Stimulated activated CD4-positive, alpha-beta T cell treated with anti-CD3 and anti-CD28 coated beads, Interleukin-2, amount 100 ng/mL, for 24 hours (primary cell): ENCODE measurements at places on chromosomes 12 and 14.

DNA sequence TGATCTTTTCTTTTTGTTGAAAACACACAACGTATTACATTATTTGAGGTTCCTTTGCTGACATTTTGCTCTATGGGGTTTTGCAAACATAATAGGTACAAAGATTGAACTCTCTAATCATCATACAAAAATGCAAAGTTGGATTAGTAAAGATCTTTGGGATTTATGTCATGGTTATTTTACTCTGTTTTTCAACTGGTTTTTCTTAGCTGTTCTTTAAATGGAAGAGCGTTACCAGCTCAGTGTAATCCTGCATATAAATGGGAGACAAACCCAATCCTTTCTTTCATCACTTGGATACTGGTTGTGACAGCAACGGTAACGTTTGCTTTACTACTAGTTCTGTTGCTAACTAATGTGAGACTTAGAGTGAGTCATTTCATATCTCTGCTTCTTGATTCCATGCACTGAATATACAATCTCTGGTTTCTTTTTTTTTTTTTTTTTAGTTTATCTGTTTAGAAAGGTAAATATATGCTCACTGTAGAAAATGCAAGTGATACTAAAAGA is 104.9 kb upstream of the NOVA1 start:
- no peak for DNase-seq

DNA sequence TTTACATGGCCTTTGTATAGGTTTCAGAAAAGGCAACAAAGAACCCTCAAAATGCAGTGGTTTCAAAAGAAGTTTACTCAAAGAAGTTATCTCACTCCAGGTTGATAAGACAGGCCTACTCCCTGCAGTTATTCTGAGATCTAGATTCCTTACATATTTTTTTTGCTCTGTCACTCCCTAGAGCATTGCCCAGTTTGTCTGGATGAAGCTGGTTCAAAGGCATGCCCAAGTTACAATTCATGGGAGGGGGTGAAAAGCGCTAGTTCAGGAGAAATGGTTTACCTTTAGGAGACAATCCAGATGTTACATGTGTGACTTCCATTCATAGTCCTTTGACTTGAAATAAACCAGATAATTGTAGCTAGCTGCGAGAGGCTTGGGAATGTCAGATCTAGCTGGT is 115.0 kb downstream of the TPH2 start:
- no peak for DNase-seq

GRCh38 chr14:32707742-32708500 is 230.8 kb upstream of the NPAS3 start:
- no peak for DNase-seq

- DNase-seq: no peak
Observed at GRCh38 chr14:21091821-21092272, 6.6 kb downstream of the ZNF219 start.

- DNase-seq: no peak
Observed at GRCh38 chr14:21097636-21098075, 799 bp downstream of the ZNF219 start.

- DNase-seq: no peak
Observed at GRCh38 chr12:1947081-1947480, 28.6 kb upstream of the CACNA2D4 start.

DNA sequence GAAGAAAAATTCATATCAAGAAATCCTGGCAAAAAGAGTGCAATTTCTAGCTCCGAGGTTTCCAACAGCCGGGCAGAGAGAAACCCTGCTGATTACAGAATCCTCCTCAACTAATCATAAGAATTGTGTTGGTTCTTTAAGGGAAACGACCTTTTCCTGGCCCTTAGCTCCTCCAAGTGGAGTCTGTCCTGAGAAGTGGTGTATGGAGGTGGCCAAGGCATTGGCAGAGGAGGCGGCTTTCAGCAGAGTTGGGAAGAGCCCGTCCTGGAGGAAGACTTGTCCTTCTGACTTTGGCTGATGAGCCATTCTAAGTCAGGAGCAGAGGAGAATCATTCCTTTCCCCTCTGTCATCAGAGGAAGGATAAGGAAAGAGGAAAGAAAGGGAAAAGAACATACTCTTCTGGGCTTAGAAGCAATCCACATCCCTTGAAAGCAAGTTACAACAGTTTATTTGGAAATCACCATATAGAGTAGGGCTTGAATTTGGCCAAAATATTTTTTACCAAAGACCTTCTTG is 46.5 kb upstream of the PTCSC3 start:
- no peak for DNase-seq

- no peak for DNase-seq
Observed at GRCh38 chr12:119949145-119949544, 39.9 kb upstream of the BICDL1 start.

- DNase-seq: no peak
Observed at GRCh38 chr12:5008661-5009060, 35.0 kb upstream of the KCNA5 start.

- DNase-seq: peak; percentile 38
Observed at GRCh38 chr12:1093166-1093751, 102.2 kb downstream of the ERC1 start.

DNA sequence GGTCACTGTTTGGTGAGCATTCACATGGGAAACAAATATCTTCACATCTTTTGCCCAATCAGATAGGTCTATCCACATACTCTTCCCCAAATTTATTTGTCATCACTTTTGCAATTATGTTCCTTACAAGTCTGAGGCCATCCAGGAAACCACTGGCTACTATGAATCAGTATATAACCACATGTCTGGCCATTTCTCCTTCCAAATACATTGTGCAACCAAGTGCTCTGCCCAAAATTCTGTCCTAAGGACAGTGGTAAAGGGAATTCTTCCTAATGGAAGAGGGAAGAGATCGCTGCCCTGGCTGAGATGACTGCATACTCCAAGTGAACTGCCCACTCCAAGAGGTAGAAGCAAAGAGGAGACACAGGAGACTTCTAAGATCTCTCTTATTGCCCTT is 148.9 kb upstream of the MAX start:
- no peak for DNase-seq

DNA sequence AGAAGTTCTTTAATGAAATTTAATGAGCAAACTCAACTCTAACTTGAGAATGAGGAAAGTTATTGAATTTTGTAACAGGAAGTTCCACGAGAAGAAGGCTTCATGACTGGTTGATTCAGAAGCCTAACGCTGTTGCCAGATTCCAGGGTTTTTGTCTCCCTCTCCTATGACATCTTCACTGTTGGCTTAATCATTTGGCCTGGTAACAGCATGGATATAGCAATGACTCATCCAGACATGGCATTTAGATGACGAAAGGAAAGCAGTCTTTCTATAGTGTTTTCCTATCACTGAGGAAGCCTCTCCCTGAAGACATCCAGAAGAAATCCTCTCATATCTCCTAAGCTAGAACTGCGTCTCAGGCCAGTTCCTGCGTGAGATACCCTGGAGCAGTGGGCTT is 9.4 kb upstream of the KCNA1 start:
- no peak for DNase-seq

DNA sequence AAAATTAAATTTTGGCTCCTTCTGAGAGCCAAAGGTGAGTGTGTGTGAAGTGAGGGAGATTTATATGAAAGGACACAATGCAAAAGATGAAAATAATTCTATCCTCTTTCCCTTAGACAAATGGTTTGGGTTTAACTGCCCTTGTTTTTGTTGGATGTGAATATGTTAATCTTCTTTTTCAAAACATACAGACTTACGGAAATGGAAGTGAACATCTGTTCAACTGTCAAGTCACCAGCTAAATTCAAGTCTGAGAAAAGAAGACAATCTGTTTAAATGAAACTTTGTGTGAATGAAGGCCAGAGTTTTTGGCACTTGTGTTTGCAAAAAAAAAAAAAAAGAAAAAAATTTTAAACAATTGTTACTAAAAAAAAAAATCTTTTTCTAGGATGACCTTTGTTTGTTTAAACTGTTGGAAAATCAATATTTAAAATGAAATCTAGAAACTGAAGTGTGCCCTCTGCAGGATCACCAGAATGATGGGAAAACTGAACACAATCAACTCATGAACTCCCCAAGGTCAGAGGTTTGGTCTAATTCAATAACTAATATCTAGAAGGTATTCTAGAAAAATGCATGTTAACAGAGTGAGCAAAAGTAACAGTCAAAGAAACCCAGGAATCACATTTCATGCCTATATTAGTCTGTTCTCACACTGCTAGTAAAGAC is 448.8 kb downstream of the FLRT2 start:
- no peak for DNase-seq

DNA sequence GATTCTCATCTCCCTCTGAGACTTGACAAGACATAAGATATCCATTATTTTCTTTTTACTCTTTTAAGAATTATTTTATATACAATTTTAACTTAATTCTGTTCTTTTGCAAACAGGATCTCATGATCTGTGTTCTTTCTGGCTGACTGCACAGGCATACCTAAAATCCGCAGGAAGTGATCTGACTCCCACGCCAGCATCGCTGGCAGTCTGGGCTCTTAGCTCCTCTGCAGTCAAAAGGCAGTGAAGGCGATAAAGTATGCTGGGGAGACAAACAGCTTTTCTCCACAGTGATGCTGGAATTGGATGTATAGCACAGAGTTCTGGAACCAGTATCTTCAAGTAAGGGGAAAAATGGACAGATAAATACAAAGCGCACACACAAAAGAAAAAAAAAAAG is 52.4 kb downstream of the DICER1 start:
- DNase-seq: no peak

- DNase-seq: no peak
Observed at GRCh38 chr12:2609020-2609419, 185.8 kb upstream of the FKBP4 start.

GRCh38 chr12:80411787-80412186 is 32.2 kb upstream of the PTPRQ start:
- DNase-seq: no peak

GRCh38 chr12:50282721-50283228 is 545 bp downstream of the LIMA1 start:
- no peak for DNase-seq

- DNase-seq: no peak
Observed at GRCh38 chr12:20351406-20351805, 16.9 kb upstream of the PDE3A start.

DNA sequence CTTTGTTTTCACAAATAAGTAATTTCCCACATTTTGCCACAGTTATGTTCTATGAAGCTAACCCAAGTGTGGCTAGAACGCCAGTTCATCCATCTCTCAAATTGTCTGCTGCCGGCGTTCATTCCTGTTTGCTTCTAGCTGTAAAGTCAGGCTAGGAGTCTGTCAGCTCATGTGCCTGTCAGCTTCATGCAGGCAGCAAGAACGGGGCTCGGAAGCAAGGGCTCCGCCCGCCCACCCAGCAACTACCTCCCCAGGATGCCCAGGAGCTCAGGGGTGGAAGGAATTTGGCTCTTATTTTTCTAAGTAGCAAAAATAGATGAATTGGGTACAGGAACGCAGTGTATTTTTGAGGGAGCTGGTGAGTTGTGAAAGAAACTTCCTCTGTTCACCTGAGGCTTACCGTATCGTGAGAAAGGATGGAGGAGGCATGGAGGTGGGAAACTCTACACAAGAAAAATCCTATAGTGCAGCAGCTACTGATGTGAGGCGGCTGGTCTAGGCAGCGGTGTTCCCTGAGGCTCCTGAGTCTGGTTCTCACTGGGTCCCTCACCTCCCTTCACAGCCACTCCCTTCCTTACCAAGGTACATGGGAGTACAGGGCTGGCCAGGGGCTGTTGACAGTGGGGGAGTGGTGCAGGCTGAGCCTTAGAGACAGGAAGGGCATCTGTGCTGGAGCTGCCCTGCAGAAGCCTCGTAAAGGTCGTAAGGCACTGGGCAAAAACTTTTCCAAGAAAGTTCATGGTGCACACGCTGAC is 54.5 kb upstream of the AMN start:
- DNase-seq: no peak

DNA sequence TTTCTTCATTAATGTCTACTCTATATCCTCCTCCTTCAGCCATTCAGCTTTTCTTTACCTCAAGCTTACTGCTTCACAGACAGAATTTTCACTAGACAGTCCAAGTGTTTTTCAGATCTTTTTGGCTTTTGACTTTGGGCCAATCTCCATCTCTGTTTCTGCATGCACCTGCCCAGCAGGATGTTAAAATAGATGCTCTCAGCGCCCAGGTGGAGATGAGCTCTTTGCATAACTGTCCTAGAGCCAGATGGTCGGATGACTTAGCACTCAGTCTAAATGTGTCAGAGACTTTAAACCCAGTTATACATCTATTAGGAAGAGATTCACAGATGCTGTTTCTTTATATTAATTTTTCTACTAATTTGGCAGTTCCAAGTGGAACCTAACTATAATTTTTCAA is 80.3 kb upstream of the SSTR1 start:
- DNase-seq: no peak
